Memory B cell (primary cell): ENCODE measurements at places on chromosomes 2 and 18.

GRCh38 chr2:10500601-10501361, 52.7 kb upstream of the ODC1 start:
- peaks cover 25% of the 10 kb centered on the region for H3K27me3 ChIP-seq
- H3K36me3 ChIP-seq: no peaks in the 10 kb centered on the region
- H3K4me1 ChIP-seq: peaks cover 3% of the 10 kb centered on the region
- no peak overlapping the region for H3K27ac ChIP-seq
- H3K4me3 ChIP-seq: no peak overlapping the region
- no peak for DNase-seq

DNA sequence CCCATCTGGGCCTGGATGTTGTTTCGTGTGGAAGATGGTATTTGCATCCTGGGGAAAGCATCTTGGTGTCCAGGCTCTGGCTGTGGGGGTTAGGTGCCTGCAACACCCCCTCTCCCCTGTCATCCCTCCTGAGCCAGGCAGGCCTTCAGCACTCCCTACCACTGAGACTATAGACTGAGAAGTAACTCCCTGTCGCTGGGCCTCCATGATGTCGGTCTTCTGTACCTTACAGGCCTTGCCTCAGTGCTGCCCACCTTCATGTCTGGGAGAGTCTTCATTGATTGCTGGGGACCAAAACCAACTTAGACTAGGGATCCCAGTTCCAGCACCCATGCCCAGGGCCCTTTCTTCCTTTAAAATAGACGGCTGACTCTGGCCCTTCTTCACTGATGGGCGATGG, 33.1 kb upstream of the DNMT3A start:
- no peak overlapping the region for H3K4me3 ChIP-seq
- peaks cover 23% of the 10 kb centered on the region for H3K4me1 ChIP-seq
- H3K27me3 ChIP-seq: no peaks in the 10 kb centered on the region
- DNase-seq: no peak
- no peak overlapping the region for H3K27ac ChIP-seq
- no peaks in the 10 kb centered on the region for H3K36me3 ChIP-seq

DNA sequence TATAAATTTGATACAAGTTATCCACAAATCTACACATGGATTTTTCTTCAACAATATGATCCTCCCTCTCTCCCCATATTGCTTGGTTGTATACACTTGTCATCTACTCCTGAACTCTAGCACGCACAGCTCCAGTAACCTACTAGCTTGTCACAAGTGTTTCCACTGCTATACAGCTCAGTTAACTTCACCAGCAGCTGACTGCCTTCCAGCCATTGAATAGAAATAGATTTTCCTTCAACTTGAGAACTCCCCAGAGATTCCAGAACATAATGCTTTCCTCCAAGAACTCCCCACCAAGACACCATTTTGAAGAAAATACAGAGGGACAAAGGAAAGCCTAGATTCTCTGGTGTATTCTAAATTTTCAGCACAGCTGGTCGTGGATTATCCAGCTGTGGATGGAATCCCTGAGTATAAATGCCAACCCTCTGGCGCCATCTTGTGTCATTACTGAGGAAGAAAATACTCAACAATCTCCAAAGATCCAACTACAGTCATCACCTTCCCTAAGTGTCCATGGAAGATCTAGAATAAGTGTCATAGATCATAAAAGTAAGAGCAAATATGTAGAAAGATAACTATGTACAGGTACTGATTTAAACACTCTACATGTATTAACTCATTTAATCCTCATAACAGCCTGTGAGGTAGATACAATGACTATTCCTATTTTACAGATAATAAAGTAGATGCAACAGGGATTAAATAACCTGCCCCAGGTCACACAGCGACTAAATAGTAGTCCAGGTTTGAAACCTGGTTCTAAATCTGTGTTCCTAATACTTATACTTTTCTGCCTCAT, 156.7 kb downstream of the ARHGAP28 start:
- no peaks in the 10 kb centered on the region for H3K27me3 ChIP-seq
- H3K27ac ChIP-seq: no peak overlapping the region

GRCh38 chr2:220708366-220708765, 863.7 kb downstream of the EPHA4 start:
- H3K27me3 ChIP-seq: peaks cover 4% of the 10 kb centered on the region
- DNase-seq: no peak
- no peaks in the 10 kb centered on the region for H3K4me1 ChIP-seq
- peaks cover 6% of the 10 kb centered on the region for H3K36me3 ChIP-seq

DNA sequence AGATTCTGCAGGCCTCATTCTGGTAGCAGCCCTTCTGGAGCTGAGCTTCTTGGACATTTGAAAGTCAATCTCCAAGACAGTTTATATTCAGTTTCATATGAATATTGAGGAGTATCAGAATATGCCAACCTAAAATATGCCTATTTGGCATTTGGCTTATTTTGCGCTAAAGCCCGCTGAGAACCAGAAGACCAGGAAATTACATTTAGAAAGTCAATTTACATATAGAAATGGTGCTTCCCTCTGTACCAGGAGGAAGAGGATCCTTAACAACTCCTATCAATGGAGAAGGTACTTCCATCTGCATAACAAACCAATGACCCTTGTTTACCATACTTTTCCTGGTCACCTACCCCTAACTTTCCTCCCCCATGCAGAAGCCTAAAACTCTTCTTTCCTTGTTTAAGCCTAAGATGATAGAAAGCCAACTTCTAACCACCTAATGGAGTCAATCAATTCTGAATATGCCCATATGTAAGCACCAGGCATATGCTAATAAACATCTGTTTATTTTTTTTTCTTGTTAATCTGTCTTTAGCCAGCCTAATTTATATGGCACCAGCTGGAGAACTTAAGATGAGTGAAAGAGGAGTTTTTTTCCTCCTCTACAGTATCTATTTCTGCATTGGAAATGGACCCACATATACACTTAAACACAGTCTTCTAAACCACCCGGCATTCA, 57.0 kb upstream of the DYNC1I2 start:
- no peak overlapping the region for H3K27ac ChIP-seq
- no peaks in the 10 kb centered on the region for H3K4me1 ChIP-seq
- no peak overlapping the region for H3K4me3 ChIP-seq
- H3K36me3 ChIP-seq: peaks cover 7% of the 10 kb centered on the region

DNA sequence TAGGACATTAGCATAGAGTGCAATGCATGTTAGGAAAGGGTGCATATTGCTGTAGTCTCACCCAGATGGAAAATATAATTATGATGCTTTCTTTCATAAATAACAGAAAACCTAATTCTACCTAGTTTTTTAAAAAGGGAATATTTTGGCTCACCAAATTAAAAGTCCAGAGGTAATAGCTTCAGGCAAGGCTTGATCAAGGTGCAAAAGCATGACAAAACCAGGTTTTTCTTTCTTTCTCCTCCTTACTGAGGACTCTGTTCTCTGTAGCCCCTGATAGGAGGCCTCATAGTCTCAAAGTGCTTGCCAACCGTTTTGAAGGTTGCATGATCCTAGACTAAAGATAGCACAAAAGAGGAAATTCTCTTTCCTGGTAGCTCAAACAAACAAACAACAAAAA, 349.9 kb downstream of the CTNNA2 start:
- no peaks in the 10 kb centered on the region for H3K36me3 ChIP-seq
- H3K27me3 ChIP-seq: peaks cover 1% of the 10 kb centered on the region
- H3K4me3 ChIP-seq: no peak overlapping the region
- no peak for DNase-seq
- H3K4me1 ChIP-seq: no peaks in the 10 kb centered on the region

DNA sequence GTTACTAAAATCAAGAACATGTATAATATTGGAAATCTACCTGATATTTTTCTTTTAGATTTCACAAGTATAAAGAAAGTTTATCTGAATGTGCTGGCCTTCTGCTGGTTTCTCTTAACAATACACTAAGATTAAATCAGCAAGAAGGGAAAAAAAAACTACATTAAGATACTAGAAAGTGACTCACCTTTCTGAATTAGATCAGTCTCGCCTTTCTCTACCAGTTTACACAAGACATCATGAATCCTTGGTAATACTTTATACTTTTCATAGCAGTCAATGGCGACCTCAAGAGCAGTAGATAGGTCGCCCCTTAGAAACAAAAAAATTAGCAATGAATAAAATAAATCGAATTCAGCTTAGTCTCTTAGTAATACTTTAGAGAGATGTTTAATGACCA, 61.2 kb downstream of the LRPPRC start:
- peaks cover 3% of the 10 kb centered on the region for H3K4me1 ChIP-seq
- no peak for DNase-seq
- peaks cover 17% of the 10 kb centered on the region for H3K36me3 ChIP-seq
- H3K4me3 ChIP-seq: no peak overlapping the region

DNA sequence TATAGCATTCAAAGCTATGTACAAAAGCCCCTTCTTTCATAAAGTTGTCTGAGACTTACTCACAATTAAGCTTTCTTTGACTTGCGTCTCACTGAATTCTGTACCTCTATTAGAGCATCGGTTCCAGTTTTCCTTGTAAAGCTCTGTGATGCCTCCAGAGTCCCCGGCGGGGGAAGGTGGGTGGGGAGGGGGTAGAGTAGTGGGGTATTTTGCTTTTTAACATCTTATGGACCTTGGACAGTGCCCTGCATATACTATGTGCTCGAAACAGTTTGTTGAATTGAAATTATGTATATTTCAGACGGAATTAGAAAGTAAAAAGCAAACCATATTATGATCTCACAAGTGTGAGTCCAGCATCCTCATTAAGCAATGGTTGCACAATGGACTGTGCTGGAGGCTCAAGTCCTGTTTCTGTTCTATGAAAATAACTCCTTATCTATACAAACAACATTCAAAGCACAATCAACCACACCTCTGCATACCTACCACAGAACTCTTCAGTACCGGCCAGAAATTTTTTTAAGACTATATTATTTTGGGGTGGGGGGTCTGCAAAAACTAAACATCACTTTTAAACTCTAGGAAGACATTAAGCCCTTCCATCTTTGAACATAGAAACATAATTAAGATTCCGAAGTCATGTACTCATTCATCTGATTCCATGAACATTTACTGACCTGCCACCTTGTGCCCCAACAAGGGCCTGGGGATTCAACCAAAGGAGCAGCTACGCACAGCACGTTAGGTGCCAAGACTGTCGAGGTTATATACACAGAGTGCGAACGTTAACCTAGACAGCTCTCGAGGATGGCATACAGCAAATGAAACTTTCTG, 908 bp downstream of the STAT1 start:
- H3K27ac ChIP-seq: no peak overlapping the region
- H3K4me1 ChIP-seq: peaks cover 12% of the 10 kb centered on the region
- DNase-seq: no peak
- H3K4me3 ChIP-seq: no peak overlapping the region
- no peaks in the 10 kb centered on the region for H3K27me3 ChIP-seq

- no peak for DNase-seq
- H3K27ac ChIP-seq: no peak overlapping the region
- no peaks in the 10 kb centered on the region for H3K27me3 ChIP-seq
These were observed 86.9 kb downstream of the LTBP1 start for GRCh38 chr2:33033606-33034081.

GRCh38 chr2:70676301-70677035, 91.5 kb downstream of the ADD2 start:
- H3K36me3 ChIP-seq: peaks cover 26% of the 10 kb centered on the region
- H3K4me1 ChIP-seq: no peaks in the 10 kb centered on the region
- DNase-seq: no peak

- H3K27ac ChIP-seq: no peak overlapping the region
- no peaks in the 10 kb centered on the region for H3K27me3 ChIP-seq
- no peaks in the 10 kb centered on the region for H3K36me3 ChIP-seq
- H3K4me3 ChIP-seq: no peak overlapping the region
- H3K4me1 ChIP-seq: no peaks in the 10 kb centered on the region
These were observed 2056.8 kb upstream of the CELF4 start for GRCh38 chr18:39622431-39622830.

- no peaks in the 10 kb centered on the region for H3K36me3 ChIP-seq
- H3K4me1 ChIP-seq: peaks cover 25% of the 10 kb centered on the region
- H3K27me3 ChIP-seq: peaks cover 5% of the 10 kb centered on the region
- peak overlapping the region; percentile 46 for H3K27ac ChIP-seq
- no peak overlapping the region for H3K4me3 ChIP-seq
These were observed 185.1 kb upstream of the HAAO start for GRCh38 chr2:42977270-42978174.

DNA sequence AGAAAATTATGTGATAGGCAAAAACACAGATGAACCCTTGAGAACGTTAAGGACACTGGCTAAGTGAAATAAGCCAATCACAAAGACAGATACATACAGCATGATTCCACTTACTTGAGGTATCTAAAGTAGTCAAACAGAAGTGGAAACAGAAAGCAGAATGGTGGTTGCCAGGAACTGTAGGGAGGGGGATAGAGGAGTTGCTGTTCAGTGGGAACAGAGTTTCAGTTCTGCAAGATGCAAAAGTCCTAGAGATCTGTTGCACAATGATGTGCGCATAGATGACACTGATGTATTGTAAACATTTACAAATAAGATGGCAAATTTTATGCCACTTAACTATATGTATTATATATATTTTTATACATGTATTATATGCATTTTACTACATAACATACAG, 59.7 kb downstream of the POLE4 start:
- DNase-seq: no peak
- no peaks in the 10 kb centered on the region for H3K4me1 ChIP-seq
- no peak overlapping the region for H3K27ac ChIP-seq
- H3K27me3 ChIP-seq: no peaks in the 10 kb centered on the region
- no peaks in the 10 kb centered on the region for H3K36me3 ChIP-seq
